Dermis blood vessel endothelial cell (primary cell): ENCODE measurements at places on chromosomes 12 and 14. TPM values are rescaled to one million over a fixed set of nuclear protein-coding genes. Genes with fewer than 3 reads are reported as not detected.

- DNase-seq, result peak; percentile 6
Measured at GRCh38 chr12:78802593-78802992, 62.0 kb upstream of the SYT1 start.

- no peak for DNase-seq
Measured at GRCh38 chr14:105937253-105938054, 411.1 kb downstream of the TMEM121 start.

The KRT79 gene
- not detected in 2 replicates for total RNA-seq

The EFS gene
- total RNA-seq, result 0.17 TPM in 1 of 2 replicates, not detected in the other

DNA sequence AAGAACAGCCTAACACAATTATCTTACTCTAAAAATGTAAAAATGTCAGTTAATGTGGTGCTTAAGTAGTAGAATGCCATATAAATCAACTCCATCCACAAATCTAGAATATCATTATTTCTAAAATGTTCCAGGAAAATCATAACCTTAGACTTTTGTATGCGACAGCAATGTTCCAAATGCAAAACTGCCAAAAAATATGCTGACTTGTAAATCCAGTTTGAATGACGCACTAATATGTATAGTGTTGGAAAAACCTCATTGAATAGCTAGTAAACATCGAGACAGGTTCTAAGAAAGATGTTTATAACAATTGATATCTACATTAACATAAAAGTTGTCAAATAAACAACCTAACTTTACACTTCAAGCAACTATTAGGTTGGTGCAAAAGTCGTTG, 469.1 kb upstream of the PRICKLE1 start:
- DNase-seq, result no peak

DNA sequence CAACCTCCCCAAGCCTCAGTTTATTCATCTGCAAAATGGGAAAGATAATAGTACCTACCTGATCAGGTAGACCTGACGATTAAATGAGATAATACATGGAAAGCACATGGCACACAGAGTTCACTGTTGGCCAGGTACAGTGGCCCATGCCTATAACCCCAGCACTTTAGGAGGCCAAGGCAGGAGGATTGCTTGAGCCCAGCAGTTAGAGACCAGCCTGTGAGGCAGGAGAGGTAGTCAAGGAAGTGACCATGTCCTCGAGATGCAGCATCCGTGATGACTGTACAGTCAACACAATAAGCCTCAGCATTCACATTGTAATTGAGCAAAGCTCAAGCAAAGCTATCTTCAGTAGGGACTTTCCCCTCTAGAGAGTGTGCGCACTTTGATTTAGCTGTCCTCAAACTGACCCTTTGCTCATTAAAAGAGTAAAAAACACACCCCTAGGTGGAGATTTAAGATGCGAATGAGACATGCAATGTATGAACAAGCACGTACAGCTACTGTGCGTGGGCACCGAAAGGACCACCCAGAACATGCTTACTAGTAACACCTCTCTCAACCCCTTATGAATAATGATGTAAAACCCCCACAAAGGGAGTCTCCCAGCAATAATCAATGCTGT, 9.9 kb downstream of the ISCU start:
- DNase-seq, result peak; percentile 60

GRCh38 chr12:58425481-58426392, 484.4 kb downstream of the ATP23 start:
- peak; percentile 89 for DNase-seq

DNA sequence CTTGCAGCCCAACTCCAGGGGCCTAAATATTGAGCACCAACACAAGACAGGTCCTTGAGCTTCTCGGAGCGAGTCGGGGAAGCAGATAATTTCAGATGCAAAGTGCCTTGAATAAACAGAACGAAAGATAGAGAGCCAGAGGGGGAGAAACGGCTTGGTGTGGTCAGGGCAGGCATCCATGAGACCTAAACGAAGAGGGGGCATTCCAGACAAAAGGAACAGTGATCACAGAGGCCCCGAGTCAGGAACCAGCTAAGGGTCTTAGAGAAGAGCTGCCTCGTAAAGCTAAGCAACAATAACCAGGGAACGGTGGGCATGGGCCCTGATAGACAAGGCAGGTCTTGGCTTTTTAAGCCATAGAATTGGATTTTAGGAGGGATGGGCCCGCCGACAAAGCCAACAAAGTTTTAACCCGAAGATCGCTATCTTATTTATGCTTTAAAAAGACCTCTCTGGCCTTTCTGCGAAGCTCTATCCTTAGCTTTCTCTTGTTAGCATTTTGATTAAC, 421 bp upstream of the ACADS start:
- DNase-seq, result no peak
